ENCODE measurements at places on chromosomes 3 and 15.

GRCh38 chr15:84828086-84828908 is 11.1 kb downstream of the ALPK3 start:
- no peak for DNase-seq

- DNase-seq, result no peak
Observed at GRCh38 chr15:101654171-101654570, 2.0 kb upstream of the TM2D3 start.

GRCh38 chr3:15819576-15819975 is 21.8 kb upstream of the ANKRD28 start:
- DNase-seq, result no peak

DNA sequence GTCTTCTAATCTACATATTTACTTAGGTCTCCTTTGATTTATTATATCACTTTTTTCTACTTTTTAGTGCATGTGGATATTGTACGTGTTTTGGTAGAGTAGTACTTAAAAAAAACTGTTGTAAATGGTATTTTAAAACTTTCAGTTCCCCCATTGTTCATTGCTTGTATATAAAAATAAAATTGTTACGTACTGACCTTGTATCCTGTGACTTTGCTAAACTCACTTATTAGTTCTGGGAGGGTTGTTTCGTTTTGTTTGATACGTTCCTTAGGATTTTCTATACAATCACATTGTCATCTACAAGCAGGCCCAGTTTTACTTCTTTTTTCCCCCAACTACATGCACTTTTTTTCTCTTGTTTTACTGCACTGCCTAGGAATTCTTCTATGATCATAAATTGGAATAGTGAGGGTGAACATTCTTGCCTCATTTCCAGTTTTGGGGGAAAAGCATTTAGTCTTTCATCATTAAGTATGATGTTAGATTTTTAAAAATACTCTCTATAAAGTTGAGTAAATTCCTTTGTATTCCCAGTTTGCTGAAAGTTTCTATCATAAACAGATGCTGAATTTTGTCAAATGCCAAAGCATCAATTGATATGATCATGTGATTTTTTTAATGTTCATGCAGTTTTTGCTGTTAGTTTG is 33.5 kb upstream of the ACKR4 start:
- DNase-seq, result no peak

DNA sequence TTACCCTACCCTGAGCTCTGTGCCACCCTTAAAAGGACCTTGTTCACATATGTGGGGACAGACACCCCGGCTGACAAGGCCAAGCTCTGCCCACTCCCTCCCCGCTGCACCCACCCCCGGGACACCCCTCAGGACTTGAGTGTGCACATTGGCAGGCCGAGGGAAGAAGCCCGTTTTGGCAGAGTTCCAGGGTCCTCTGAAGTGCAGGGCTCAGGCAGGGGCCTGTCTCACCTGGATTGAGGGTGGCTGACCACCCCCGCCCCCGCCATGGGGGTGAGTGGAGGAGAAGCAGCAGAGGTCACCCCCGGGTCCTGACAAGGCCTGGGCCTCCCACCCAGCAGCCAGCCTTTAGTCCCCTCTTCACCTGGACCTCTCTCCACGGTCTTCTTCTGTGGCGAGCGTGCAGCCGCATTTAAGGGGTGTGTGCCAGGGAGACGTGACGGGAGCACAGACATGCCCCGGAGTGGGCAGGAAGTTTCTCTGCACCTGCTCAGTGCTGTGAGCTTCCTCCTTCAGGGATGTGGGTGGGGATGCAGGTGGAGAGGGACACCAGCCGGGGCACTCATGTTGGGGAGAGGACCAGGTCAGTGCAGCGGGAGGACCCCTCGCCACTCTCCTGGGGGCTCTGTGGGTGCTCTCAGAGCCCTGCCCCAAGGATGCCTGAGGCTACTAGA is 50.7 kb downstream of the LINGO1 start:
- DNase-seq, result no peak

- no peak for DNase-seq
Observed at GRCh38 chr3:194483850-194484249, 3.0 kb downstream of the ATP13A3 start.

DNA sequence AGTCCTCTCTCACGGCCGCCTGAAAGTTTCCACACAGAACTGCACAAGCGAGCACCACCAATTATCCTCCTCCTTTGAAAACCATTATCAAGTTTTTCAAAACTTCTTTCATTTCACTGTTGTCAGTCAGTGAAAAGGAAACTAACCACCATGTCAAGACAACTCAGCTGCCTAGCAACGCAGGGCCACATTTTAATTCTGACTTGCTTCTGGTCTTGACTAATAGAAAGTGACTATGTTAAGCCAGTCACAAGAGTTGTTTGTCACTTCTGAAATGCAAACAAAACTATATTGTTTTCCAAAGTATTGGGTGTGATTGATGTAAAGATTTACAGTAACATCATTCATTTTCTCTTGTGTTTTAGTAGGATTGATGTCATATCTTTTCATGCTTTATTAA is 612.8 kb upstream of the AGTR1 start:
- no peak for DNase-seq

Measured in progenitor cell of endocrine pancreas (in vitro differentiated cells).